ENCODE measurements at places on chromosomes 6 and 20.

DNA sequence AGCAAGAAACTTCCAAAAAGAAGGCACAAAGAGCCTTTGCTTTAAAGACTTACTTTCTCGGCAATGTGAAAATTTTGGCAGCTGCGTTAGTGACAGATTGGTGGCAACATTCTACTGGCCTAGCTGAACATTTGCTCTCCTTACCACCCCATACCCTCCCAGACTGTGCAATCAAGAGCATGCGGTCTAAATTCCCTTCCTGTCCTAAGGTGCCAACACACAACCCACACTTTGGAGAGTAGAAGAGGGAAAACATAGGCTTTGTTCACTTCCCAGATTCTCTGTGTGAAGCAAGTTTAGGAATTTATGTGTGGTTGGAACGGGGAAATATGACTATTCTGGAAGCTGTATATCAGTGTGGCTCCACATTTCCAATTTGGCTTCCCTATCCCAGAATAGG, 29.8 kb upstream of the NEDD9 start:
- no peak for DNase-seq

GRCh38 chr20:45251884-45252560, 2.3 kb downstream of the SLPI start:
- DNase-seq: no peak

- DNase-seq: no peak
Observed at GRCh38 chr6:135640449-135641111, 143.0 kb upstream of the AHI1 start.

DNA sequence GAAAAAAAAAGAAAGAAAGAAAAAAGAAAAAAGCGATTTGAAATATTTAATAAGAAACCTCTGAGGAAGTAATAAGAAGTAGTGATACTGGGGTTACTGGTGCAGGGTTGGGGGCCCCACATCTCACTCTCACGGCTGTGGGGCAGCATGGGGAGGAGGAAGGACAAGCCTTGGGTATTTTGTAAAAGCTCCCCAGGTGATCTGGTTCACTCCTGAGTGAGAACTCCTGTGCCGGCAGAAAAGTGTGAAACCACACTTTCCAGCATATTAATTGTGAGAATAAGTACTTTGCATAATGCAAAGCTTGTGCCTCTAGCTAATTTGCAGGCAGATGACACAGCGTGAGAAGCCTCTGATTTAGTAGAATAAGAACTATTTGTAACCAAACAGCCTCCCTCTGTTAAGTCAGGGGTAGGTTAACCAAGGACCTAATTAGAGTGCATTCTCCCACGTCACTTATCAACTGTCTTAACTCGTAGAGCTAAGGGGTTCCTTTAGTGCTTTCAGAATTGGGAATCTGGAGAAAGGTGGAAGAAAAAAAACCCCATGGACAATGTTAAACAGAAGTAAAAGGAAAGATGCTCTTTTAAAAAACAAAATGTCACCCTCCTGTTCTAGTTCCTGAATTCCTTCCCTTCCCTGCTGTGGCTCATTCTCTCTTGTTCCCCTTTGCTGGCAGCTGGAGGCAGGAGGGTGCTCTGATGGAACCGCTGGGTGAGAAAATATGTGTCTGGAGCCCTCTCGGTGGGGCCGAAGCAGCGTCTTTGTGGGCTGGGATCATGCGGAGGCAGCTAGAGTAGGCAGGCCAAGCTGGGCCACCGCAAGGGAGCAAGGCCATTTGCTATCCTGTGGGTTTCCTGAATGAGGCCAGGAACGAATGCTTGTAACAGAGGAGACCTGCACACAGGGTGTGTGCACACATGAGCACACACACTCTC, 108.7 kb downstream of the FYN start:
- DNase-seq: no peak

DNA sequence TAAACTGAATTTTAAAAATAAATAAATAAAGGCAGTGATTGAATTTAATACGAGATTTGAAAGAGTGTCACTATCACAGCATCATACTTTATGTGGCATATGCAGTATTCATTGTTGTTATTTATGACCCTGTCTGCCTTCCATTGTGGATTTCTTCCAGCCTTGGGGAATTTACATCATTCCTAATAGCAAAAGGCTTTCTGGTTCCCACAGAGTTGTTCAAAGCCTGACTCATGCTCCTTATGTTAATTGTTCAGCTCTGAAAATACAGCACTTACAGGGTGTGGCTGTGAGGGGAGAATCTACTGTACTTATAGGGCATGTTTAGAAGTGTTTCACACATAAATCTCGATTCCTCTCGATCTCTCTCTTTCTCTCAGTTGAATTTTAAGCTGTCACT, 54.4 kb downstream of the JAG1 start:
- DNase-seq: no peak

Measured in hematopoietic multipotent progenitor cell treated with erythropoietin and hydrocortisone succinate and interleukin-3 and kit ligand, for 17 days (in vitro differentiated cells).